ENCODE measurements at places on chromosomes 1 and 21.
A peak's percentile ranks its signal among the peaks of the same experiment; 100 is the strongest.

- DNase-seq = no peak
These were observed 15.2 kb upstream of the PDIK1L start for GRCh38 chr1:26096471-26096870.

DNA sequence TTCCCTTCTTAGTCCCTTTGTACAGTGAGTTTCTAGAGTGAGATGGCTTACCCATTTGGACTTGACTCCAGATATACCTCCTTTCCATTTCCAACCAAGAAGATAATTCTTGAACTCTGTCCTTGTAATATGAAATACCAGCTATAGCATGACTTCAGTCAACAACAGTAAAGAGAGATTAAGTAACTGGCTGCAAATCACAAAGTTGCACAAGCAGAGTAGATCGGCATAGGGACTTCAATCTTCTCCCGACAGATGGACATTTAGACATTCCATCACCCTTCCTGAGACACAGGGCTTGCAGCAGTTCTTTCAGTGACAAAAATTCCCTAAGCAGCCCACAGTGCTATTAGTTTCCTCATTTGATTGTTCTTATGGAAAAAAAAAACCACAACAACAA, 44.6 kb downstream of the JAK1 start:
- peak; percentile 97 for DNase-seq

DNA sequence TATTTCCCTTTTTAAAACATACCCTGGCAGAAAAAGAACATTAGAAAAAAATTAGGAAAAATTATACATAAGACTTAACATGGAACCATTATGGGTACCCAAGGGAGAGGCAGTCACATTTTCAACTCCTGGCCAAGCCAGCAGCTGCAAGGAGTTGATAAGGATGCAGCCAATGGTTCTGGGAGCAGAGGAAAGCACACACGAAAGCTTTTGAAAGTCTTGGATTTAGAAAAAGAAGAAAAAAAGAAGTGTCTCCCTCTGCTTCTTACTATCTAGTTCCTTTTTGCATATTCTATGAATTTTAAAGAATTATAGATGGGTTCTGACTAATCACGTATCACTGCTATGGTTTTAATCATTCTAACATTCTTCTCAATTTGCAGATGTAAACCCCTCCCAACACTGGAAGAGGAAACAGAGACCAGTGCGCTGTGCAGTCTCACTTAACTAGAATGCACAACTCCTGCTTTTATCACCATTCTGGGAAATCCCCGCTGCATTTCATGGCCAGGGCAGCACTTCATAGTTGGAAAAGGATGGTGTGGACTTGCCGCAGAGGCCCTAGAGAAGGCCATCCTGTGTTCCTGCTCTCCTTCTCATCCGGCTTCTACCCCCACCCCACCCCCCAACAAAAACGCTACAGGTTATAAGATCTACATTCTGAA, 2.7 kb upstream of the CD58 start:
- no peak for DNase-seq

DNA sequence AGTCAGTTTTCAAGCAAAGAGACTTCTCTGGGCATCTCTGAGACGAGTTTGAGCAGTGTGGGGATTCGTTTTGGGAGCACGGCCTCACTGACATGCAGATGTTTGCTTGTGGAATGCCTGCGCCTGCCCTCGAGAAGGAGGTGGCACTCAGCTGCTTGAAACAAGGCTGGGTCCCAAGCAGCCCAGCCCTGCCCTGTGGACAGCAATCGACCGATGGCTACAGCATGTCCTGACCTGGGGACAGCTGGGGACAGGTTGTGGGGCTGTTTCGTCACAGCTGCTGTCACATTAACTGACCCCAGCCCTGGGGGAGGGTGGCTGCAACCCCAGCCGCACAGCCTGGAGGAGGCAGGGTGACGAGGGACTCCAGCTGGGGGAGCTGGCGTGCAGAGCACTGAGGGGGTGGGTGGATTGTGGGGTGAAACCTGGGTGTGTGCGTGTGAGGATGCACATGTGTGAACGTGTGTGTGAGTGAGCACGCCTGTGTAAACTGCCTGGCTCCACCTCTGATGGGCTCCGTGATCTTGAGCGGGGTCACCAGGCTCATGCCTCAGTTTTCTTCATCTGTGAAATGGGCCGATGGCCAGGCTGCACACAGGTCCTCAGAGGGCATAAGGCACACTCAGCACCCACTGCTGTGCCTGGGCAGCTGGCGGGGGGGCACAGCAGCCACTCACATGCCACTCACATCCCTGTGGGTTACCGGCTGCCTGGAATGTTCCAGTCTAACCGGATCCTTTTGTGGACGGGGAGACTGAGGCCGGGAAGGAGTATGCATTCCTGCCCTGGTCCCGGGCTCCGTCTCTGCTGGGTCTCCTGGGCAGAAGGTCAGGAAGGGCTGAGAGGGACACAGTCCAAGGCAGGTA, 49.3 kb downstream of the COL18A1 start:
- DNase-seq = no peak

DNA sequence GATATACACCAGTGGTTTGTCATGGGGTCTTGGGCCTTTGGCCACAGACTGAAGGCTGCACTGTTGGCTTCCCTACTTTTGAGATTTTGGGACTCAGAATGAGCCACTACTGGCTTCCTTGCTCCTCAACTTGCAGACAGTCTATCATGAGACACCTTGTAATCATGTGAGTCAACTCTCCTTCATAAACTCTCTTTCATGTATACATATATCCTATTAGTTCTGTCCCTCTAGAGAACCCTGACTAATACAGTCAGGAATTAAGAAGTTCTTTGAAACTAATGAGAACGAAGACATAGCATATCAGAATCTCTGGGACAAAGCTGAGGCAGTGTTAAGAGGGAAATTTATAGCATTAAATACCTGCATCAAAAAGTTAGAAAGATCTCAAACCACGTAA, 110.8 kb downstream of the SLC5A9 start:
- no peak for DNase-seq

DNA sequence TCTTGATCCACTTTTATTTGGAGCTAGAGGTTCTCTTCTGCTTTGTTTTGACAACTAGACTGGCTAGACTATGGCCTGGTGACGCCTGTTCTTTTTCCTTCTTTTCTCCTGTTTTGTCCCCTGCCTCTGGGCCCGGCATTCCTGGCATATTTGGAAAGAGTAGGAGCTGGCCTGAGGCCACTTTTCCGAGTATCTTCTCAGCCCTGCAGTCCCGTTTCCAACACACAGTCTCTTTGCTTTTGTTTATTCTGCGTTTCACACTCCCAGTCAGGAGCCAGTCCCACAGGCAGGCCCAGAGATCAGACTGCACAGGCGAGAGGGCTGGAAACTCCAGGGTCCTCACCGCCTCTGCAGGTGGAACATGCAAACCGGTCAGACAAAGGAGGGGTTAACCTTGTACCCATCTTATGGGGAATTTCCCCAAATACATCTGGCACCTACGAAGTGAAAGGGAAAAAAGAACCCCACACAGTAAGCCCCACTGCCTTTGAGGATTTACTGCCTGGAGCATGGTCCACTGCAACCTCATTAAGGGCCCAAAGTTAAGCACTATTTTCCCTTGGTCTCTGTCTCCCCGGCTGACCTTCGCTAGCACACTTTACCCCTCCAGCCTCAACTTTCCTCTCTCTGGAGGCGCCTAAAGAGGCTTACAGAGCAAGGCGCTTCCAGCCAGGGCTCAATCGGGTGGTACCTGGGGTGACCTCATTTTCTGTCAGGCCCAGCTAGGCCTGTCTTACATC, 141.1 kb downstream of the TOMM20 start:
- DNase-seq = no peak

GRCh38 chr21:28699596-28700259, 292.9 kb downstream of the LTN1 start:
- DNase-seq = no peak

- DNase-seq = no peak
These were observed 187.6 kb downstream of the PBX1 start for GRCh38 chr1:164746632-164747031.

GRCh38 chr1:94808669-94809068, 11.5 kb upstream of the SLC44A3 start:
- DNase-seq = no peak

DNA sequence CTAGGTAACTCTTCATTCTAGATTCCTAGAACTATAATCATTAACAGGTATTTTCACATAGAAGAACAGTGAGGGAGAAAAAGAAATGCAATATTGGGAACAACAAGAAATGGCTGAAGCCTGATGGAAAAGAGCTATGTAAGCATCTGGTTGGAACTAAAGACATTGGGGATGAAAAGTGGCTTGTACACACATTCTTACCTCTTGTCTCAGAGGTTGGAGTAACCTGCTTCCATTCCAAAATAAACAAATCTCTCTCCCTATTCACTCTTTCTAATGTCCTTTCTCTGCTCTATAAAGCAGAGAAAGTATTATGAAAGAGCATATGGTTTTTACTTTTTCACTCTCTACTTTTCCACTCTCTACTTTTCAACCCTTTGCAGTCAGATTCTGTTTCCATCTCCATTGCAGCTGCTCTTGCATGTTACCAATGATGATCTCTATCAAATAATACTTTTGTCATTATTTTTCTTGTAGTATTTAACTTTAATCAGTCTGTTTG, 37.5 kb downstream of the CMPK1 start:
- no peak for DNase-seq

DNA sequence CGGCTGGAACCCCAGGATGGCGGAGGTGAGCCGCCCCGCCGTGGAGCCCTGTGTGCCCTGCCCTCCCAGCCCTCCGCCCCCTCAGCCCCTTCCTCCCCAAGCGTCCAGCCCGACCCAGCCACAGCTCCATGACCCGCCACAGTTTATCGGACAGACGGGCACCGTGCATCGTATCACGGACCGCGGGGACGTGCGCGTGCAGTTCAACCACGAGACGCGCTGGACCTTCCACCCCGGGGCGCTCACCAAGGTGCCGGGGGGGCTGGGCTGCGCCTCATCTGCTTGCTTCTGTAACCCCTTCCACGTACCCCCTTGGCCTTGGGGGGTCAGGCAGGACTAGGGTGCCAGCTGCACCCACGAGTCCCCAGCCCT, 6.6 kb upstream of the MMP23B start:
- no peak for DNase-seq

DNA sequence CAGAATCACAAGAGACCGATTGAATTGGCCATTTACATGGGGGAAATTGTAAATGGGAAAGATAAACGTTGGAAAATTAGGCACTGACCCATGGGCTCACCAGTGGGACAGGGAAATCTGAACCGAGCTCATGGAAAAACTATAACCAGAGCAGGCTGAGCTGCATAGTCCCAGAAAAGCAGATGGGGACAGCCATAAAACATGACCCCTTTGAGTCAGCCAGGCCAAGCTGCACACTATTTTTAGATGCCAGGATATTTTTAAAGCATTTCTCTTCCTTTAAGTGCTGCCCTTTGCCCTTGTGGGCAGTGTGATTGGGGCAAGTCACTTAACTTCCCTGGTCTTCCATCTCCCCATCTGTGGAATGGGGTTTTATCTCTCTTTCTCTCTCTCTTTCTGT, 184.1 kb downstream of the FOXD2 start:
- no peak for DNase-seq

DNA sequence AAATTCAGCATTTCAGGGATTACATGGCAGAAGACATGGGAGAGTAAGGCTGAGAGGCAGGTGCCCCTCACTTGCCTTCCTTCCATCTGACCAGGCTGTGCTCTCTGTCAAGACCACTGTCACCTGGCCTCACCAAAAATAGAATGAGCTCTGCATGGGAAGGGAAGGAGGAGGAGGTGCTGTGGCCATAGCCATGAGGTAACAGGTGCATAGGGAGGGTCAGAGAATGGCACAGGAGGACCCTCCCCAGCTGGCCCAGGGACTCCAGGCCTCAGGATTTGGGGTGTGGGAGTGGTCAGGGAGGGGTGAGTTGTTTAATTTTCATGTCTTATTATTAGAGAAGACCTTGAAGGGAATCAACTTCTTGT, 192.3 kb downstream of the FCRL5 start:
- no peak for DNase-seq

GRCh38 chr1:225654277-225654597, 1.3 kb upstream of the ENAH start:
- no peak for DNase-seq

GRCh38 chr1:85258536-85259117, 835 bp downstream of the C1orf52 start:
- DNase-seq = peak; percentile 27

GRCh38 chr1:62299426-62300200, 19.6 kb downstream of the KANK4 start:
- no peak for DNase-seq

GRCh38 chr1:33388805-33389771, 41.8 kb downstream of the PHC2 start:
- DNase-seq = no peak

- no peak for DNase-seq
These were observed 9.7 kb downstream of the AJAP1 start for GRCh38 chr1:4664095-4664494.

- no peak for DNase-seq
These were observed 64.0 kb downstream of the MEGF6 start for GRCh38 chr1:3547055-3548005.

DNA sequence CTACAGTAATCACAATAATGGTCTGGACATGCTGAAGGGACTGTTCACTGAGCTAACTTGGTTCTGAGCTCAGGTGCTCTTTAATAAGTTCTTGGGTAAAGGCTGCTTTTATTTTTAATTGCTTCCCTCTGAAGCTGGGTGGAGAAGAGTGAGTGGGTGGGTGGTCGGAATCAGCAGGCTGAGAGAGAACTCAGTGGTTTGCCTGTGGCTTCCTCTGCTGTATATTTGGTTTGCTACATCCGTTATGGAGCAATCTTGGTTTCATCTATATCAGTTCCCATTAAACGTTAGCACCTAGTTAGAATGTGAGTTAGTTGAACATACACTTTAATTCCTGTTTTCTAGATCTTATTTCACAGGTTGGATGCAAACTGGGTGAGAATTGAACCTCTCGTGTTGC, 23.3 kb downstream of the CNIH4 start:
- peak; percentile 81 for DNase-seq

DNA sequence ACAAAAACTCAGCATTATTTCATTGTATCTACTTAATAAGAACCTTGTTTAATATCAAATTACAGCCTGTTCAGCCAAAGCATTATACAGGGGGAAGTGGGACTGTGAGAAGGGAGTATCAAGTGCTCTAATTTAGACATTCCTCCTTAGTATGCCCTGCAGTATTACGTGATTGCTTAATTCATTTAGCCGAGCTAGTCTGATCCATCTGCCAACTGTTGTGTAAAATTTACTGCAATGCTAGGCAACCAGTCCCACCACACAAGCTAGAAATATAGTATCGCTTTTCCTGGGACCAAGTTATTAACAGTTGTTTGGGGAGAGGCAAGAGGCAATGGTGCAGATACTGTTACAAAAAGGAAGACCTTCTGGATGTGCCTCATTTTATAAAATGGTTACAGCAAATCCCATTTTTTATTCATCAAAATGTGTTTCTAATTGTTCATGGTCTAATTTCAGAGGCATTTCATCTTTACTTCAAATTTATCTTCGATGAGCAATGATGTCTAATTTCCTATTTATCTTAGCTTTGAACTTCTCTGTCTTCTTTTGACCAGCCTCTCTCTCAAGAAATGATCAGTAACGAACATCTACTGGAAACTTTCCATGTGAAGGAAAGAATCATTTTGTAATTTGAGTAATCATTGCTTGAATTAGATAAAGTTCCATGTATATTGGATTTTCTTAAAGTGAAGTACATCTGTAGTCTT, 283.3 kb downstream of the DUSP10 start:
- no peak for DNase-seq

GRCh38 chr1:172549621-172550280, 16.8 kb downstream of the SUCO start:
- no peak for DNase-seq
